ENCODE measurements at places on chromosomes 11 and 22.

DNA sequence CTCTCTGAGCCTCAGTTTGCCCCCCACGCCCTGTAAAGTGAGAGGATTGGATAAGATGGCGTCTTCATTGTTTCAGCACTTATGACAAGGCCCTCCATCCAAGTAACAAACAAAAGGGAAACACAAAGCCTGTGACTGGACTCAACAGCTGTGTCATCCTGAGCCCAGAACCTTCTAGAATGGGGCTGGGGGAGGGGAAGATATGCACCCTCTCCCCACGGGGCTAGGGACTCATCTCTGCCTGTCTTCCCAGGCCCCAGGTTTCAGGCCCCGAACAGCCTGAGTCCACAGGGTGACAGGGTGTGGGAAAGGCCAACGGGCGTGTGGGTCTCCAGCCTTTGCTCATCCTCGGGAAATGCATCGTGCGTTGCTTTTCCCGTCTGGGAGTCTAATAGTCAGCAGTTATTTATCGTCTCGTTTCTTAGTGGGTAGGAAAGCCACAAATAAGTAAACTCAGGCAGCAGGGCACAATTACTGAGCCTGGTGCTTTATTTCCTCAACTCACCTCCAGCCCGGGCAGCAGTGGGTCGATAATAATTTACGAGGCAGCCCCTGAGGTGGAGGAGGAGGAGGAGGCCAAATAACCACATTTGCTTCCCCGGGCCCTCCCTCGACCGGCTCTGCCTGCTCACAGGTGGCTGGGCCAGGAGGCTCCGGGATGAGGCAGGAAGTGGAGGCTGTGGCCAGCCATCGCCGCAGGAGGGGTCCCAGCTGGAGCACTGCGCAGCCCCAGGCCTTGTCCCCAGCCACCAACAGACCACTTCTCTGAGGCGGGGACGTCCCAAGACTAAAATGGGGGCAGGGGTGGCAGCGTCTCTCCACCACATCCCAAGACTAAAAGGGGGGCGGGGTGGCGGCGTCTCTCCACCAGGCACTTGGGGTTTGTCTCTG, 54.4 kb downstream of the FLRT1 start:
- no peak for DNase-seq
- no peak overlapping the region for H3K27ac ChIP-seq
- H3K4me1 ChIP-seq = peaks cover 21% of the 10 kb centered on the region
- no peaks in the 10 kb centered on the region for H3K27me3 ChIP-seq
- H3K4me3 ChIP-seq = no peak overlapping the region

DNA sequence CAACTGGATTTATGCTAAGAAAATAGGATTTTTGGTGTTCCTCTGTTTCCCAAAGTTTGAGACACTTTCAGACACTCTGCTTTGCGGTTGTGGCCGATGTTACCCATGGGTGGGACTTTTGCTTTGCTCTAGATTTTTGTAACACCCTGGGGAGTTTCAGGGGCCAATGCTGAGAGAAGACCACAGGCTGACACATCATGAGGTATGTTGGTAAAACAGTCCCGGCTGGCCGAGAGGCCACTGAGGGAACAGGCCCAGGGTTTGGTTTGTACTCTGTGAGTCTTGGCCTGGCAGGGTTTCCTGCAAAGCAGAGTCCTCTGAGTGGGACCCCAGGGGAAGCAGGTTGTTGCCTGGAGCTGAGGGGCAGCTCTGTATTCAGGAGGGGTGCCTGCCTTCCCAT, 78.5 kb upstream of the PITPNB start:
- no peaks in the 10 kb centered on the region for H3K27me3 ChIP-seq
- no peak overlapping the region for H3K27ac ChIP-seq
- no peaks in the 10 kb centered on the region for H3K4me1 ChIP-seq
- DNase-seq = no peak
- no peak overlapping the region for H3K4me3 ChIP-seq
- no peaks in the 10 kb centered on the region for H3K36me3 ChIP-seq

GRCh38 chr11:74462009-74462408, 5.3 kb downstream of the KCNE3 start:
- no peak overlapping the region for H3K27ac ChIP-seq
- DNase-seq = no peak
- H3K4me1 ChIP-seq = 0 out of 2 replicates have a peak, but pooled peaks cover 2% of the 10 kb centered on the region

GRCh38 chr11:44402466-44403075, 92.6 kb upstream of the ALX4 start:
- peaks cover 12% of the 10 kb centered on the region for H3K27me3 ChIP-seq
- H3K4me3 ChIP-seq = no peak overlapping the region
- H3K36me3 ChIP-seq = no peaks in the 10 kb centered on the region
- H3K4me1 ChIP-seq = no peaks in the 10 kb centered on the region
- H3K27ac ChIP-seq = no peak overlapping the region

DNA sequence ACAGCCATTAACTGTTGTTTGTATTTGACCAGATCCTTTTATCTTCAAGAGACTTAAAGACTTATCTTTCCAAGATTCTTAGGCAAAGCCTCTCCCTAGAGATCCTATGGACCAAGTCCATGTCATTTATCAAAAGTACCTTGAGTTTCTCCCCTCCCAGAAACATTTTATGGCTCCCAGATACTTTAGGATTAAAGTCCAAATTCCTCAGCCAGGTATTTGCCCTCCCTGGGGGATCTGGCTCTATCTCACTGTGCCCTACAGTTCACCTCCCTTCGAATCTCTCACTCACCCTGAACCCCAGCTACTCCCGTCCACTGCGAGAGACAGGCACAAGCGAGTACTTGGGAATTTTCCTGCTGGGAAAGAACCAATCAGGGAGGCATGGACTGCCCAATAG, 11.9 kb downstream of the MS4A8 start:
- 0 out of 2 replicates have a peak, but pooled peaks cover 1% of the 10 kb centered on the region for H3K27me3 ChIP-seq
- no peak for DNase-seq
- H3K36me3 ChIP-seq = no peaks in the 10 kb centered on the region

DNA sequence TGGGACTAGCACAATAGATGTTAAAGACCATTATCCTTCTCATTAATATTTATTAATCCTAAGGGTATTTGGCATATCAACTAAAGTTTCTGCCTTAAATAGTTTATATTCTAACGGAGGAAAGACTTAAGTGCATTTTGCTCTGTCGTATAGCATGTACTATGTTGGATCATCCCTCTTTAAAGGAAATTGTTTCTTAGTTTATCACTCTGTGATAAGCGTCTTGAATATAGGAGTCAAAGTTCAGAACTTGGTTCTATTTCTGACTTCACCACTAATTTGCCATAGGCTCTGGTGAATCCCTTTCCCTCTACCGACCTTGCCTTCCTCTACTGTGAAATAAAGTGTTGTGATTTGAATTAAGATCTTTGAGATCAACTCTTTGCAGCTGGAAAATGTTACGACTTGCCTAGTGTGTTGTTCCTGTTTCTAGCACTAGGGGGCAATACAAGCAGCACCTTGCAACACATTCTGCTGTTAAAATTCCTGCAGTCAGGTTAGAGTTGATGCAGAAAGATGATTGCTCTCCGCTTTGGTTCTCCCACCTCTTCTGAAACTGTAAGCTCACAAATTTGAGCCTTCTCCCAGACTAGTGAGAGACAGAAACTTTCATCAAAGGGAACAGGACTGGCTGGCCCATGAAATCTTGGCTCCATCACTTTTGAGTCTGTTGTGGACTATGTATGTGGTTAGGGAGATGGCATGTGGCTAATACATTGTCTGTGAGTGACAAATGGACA, 27.8 kb upstream of the ZNRF3 start:
- H3K4me3 ChIP-seq = no peak overlapping the region
- peak; percentile 73 for DNase-seq

DNA sequence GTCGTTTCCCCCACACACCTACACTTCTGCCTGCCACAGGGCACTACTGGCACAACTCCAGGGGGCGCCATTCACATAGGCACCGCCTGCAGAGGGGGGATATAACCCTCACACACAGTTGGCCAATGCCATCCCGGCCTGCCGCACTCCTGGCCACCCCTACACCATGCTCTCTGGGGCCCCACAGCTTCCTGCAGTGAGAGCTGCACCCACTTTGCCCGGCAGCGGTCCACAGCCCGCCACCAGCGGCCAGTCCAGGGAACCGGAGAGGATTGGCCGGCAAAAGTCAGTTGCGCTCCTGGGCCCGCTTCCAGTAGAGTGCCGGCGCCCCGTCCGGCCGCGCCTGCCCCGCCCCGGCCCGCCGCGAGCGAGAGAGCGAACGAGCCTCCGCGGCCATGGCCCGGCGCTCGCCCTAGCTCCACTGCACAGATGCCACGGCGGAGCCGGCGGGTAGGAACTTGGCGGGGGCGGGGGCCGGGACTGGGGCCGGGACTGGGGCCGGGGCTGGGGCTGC, 25.6 kb upstream of the SUSD2 start:
- no peaks in the 10 kb centered on the region for H3K36me3 ChIP-seq
- peak overlapping the region; percentile 69 for H3K4me3 ChIP-seq
- peaks cover 18% of the 10 kb centered on the region for H3K4me1 ChIP-seq
- peak overlapping the region; percentile 86 for H3K27ac ChIP-seq
- DNase-seq = no peak

- no peaks in the 10 kb centered on the region for H3K27me3 ChIP-seq
- no peak overlapping the region for H3K4me3 ChIP-seq
- no peaks in the 10 kb centered on the region for H3K4me1 ChIP-seq
- H3K27ac ChIP-seq = no peak overlapping the region
- no peak for DNase-seq
Measured at GRCh38 chr22:27998511-27999410, 79.7 kb upstream of the PITPNB start.

DNA sequence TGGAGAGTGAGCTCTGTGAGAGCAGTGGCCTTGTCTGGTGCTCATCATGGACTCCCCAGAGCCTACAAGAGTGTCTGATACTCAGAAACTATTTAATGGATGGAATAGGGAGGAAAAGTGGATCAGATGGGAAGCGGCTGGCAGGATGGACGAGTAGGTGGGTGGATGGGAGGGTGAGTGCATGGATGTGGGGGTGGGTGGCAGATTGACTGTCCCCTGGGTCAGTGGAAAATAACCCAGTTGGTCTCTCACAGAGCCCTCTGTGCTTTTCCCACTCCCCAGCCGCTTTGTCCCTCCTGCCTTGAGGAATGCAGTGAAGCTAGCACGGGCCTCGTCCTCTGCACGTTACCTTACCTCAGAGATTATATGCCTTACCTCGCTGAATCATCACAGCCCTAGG, 5.9 kb downstream of the SPI1 start:
- H3K4me3 ChIP-seq = no peak overlapping the region
- H3K36me3 ChIP-seq = no peaks in the 10 kb centered on the region

DNA sequence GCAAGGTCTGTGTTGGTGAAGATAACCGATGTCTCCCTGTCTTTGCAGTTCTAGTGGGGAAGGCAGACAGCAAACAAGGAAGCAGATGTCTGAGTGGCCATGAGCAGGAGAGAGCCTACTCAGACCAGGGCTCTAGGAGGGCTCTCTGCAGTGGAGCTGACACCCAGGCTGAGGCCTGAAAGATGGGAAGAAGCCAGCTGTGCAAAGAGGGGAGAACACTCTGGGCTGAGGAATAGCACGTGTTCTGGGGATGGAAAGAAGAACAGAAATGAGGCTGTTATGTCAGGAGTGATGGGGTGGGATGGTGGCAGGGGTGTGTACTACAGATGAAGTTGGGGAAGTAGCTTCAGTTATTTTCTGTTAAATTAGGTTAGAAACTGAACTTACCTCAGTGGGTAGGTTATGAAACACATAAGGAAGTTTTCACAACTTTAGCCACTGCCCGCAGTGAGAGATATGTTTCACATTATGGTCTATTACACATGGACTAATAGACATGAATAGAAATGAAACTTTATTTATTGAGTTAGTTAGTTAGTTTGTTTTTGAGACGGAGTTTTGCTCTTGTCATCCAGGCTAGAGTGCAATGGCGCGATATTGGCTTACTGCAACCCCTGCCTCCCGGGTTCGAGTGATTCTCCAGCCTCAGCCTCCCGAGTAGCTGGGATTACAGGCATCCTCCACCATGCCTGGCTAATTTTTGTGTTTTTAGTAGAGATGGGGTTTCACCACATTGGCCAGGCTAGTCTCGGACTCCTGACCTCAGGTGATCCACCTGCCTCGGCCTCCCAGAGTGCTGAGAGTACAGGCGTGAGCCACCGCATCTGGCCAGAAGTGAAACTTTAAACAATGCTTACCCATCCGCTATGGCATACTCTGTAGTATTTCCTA, 7.8 kb downstream of the DCPS start:
- H3K27me3 ChIP-seq = no peaks in the 10 kb centered on the region
- H3K4me3 ChIP-seq = no peak overlapping the region
- DNase-seq = no peak
- H3K27ac ChIP-seq = no peak overlapping the region
- no peaks in the 10 kb centered on the region for H3K36me3 ChIP-seq
- H3K4me1 ChIP-seq = peaks cover 15% of the 10 kb centered on the region

GRCh38 chr11:115699326-115699725, 195.1 kb upstream of the CADM1 start:
- H3K27me3 ChIP-seq = no peaks in the 10 kb centered on the region
- DNase-seq = no peak
- H3K36me3 ChIP-seq = no peaks in the 10 kb centered on the region
- no peaks in the 10 kb centered on the region for H3K4me1 ChIP-seq

DNA sequence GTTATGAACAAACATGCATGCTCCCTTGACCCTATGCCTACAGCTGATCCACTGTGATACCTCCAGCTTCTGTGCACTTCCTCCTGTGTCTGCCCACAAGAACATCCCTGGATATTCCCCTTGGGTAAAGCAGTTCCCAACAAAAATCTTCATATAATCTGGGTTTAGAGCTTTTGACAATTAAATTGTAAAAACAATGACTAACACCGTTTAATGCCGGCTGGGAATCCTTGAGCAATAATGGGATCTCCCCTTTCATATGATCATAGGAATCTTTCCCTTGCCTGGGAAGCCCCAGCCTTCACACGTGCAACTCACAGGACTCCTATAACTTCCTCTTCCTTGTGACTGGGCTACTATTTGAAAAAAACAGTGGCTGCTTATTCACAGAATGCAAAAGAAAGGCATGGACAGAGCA, 6.3 kb upstream of the ZC3H12C start:
- peaks cover 6% of the 10 kb centered on the region for H3K4me1 ChIP-seq
- H3K27ac ChIP-seq = no peak overlapping the region
- no peaks in the 10 kb centered on the region for H3K36me3 ChIP-seq
- DNase-seq = no peak
- H3K27me3 ChIP-seq = no peaks in the 10 kb centered on the region

GRCh38 chr22:45877036-45877380, 100.0 kb downstream of the WNT7B start:
- peaks cover 8% of the 10 kb centered on the region for H3K4me1 ChIP-seq
- no peak for DNase-seq
- H3K27me3 ChIP-seq = no peaks in the 10 kb centered on the region
- H3K36me3 ChIP-seq = no peaks in the 10 kb centered on the region
- no peak overlapping the region for H3K27ac ChIP-seq

- no peak overlapping the region for H3K4me3 ChIP-seq
- no peak for DNase-seq
- H3K36me3 ChIP-seq = peaks cover 8% of the 10 kb centered on the region
- H3K4me1 ChIP-seq = peaks cover 12% of the 10 kb centered on the region
Measured at GRCh38 chr11:912266-912665, 1.7 kb upstream of the CHID1 start.

Data from HCT116 (cell line).